ENCODE measurements at places on chromosomes 7 and 10.

DNA sequence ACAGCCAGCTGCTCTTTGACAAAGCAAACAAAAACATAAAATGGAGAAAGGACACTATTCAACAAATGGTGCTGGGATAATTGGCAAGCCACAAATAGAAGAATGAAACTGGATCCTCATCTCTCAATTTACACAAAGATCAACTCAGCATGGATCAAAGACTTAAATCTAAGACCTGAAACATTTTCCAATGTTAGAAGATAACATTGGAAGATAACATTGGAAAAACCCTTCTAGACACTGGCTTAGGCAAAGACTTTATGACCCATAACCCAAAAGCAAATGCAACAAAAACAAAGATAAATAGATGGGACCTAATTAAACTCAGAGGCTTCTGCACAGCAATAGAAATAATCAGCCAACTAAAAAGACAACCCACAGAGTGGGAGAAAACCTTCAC is 425.7 kb upstream of the SEMA3D start:
- DNase-seq = no peak

DNA sequence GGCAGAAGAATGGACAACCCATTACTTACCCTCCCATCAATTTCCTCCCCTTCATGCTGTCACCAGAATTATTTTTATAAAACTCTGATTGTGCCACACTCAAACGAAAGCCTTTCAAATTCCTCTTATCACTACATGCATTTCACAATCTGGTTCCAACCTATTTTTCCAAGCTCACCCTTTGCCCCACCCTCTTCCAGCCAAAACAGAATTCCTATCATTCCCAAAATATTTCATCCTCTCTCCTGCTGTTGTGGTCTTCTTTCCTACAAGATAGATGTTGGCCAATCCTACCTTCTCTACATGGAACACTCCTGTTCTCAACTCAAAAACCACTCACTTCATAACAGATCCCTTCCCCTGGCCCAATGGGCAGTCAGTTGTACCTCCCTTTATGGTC is 111.5 kb downstream of the ELAPOR2 start:
- no peak for DNase-seq

GRCh38 chr7:41573862-41574261 is 129.0 kb downstream of the INHBA start:
- DNase-seq = no peak

DNA sequence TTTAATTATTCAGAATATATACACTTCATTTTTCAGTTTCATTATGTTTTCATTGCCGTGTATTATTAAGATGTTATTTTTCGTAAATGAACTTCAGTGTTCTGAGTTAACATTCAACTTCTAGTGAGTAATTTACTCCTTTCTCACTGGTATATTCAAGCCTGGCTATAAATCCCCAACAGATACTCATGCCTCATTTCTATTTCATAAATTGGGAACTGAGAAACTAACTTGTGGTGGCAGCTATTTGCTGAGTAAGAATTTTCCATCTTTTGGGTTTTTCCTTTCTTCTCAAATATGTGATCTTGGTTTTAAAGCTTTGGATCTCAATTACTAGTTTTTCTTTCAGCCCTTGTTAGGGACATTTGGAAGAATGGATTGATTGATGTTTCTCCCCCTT is 281.1 kb downstream of the CDK14 start:
- DNase-seq = no peak

- DNase-seq = no peak
These were observed 45.8 kb downstream of the GPR85 start for GRCh38 chr7:113040849-113041248.

DNA sequence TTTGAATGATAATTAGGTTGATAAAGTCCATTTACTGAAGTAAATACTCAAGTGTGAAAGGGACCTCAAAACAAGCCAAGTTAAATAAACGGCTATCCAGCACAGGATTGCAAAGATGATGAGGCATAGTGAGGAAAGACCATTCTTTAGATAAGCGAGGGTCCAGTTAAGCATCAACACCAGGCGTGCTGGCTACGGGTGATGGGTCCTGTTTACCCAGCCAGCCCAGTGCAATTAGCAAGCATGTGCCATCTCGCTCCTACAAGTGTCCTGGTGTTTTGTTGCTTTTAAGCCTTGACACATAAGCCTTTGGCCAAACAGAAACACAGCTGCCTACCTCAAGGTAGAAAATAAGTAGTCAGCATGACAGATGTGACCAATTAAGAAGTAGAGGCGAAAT is 7.1 kb downstream of the NEBL start:
- DNase-seq = no peak

DNA sequence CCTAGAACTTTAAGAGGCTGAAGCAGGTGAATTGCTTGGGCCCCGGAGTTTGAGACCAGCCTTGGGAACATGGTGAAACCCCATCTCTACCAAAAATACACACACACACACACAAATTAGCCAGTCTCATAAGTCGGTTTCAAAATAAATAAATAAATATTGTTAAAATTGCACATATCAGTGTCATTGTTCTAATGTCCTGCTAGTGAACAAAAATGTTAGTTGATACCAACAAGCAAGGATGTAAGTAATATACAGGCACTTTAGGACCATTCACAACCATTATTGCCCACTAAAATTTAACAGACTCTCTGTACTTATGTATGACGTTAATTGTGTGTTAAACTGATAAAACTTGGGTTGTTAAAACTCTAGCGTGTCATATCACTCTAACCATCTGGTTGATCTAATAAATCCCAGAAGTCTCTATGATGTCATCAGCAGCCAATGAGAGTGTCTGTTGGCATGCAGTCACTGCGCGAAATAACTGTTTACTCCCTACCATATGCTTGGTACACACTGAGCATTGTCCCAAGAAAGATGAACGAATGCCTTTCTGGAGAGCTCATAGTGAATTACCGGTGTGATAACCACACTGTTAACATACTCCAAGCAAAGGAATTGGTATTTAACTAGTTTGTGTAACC is 30.4 kb upstream of the OTUD1 start:
- DNase-seq = no peak

DNA sequence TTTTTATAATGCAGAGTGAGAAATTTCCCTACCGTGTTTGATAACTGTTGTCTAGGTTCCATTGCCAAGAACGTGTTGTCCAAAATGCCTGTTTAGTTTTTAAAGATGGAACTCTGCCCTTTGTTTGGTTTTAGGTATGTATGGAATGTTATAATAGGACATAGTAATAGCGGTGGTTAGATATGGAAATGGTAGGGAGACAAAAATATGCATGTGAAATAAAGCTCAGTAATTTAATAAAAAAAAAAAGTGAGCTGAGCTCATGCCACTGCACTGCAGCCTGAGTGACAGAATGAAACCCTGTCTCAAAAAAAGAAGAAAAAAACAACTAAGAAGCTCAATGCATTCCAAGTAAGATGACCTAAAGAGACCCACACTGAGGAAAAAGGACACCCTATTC is 72.9 kb downstream of the ZNF783 start:
- DNase-seq = no peak

- no peak for DNase-seq
These were observed 171.4 kb downstream of the ARID5B start for GRCh38 chr10:62072901-62073300.

DNA sequence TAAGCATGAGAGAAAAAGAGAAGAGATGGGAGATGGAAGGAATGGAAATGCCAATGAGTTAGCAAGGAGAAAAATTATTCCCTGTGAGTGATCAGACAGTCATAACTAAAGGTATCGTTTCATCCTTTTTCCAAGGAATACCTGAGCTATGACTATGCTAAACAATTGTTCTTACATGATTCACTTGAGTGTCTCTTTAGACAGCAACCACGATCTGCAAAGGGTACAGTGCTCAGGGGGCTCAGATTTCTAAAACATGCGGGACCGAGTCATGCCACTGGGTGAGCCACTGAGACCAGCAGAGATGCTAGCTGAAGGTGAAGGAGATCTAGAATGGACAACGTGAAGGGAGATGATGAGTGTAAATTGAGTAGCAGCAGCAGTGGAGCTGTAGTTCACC is 78.0 kb upstream of the CTTNBP2 start:
- no peak for DNase-seq

DNA sequence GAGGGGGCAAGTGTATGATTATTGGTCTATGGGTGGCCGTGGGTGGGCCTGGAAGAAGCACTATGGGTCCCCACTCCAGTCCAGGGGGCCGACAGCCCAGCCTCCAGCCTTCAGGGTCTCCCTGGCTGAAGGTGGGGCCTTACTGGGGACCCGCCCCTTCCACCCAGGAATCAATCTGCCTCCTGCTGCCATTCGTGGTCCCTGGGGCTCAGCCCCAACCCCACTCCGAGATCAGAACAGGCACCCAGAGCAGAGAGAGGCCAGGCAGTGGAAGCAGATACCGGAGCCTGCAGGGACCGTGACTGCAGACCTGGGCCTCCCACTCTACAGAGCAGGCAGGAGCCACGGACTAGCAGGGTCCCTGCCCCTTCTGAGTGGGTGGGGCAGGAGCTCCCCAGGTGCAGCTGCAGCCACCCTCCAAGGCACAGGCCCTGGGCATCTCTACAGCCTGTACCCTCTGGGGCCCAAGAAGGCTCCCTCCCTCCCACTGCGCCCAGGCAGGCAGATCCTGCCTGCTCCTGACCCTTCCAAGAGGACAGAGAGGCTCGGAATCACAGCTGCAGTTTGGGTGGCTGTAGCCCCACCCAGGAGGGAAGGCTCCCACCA is 13.6 kb upstream of the FOXL3 start:
- DNase-seq = no peak
